Hair follicular keratinocyte (primary cell): ENCODE measurements at places on chromosomes 2 and 18. TPM values are rescaled to one million over a fixed set of nuclear protein-coding genes. Genes with fewer than 3 reads are reported as not detected.

The CD302 gene
- total RNA-seq, result 1.7 and 2.2 TPM in 2 replicates

The NPPC gene
- total RNA-seq, result not detected in 2 replicates

The PDE1A gene
- total RNA-seq, result not detected in 2 replicates

The KLHL41 gene
- total RNA-seq, result 0.04 TPM in 1 of 2 replicates, not detected in the other

The TUBB8B gene
- total RNA-seq, result 0.55 TPM in 1 of 2 replicates, not detected in the other

The INHA gene
- total RNA-seq, result 0.19 TPM in 1 of 2 replicates, not detected in the other

The SALL3 gene
- not detected in 2 replicates for total RNA-seq

The ELOA2 gene
- total RNA-seq, result not detected in 2 replicates

The CCNT2 gene
- total RNA-seq, result 9.2 and 15.5 TPM in 2 replicates

The RNASEH1 gene
- total RNA-seq, result 22.3 and 25.7 TPM in 2 replicates

The NT5DC4 gene
- not detected in 2 replicates for total RNA-seq

The MARCO gene
- 0.08 TPM in 1 of 2 replicates, not detected in the other for total RNA-seq

The GATA6 gene
- total RNA-seq, result 0.08 and 1.0 TPM in 2 replicates

The CELF4 gene
- total RNA-seq, result not detected in 2 replicates

The HOXD13 gene
- total RNA-seq, result not detected in 2 replicates

The KIF1A gene
- not detected in 2 replicates for total RNA-seq

The MAPK4 gene
- total RNA-seq, result not detected in 2 replicates

The UGT1A4 gene
- not detected in 2 replicates for total RNA-seq

The RFX8 gene
- total RNA-seq, result 0.08 TPM in 1 of 2 replicates, not detected in the other

The MFSD2B gene
- not detected in 2 replicates for total RNA-seq

The APCDD1 gene
- 1.6 and 4.6 TPM in 2 replicates for total RNA-seq

The TTR gene
- not detected in 2 replicates for total RNA-seq

The ICOS gene
- not detected in 2 replicates for total RNA-seq

The LRATD1 gene
- total RNA-seq, result 6.3 and 8.1 TPM in 2 replicates

The GLI2 gene
- total RNA-seq, result 0.39 TPM in 1 of 2 replicates, not detected in the other

The ALS2 gene
- total RNA-seq, result 14.0 and 21.0 TPM in 2 replicates

The TUBA3E gene
- not detected in 2 replicates for total RNA-seq

The CSRNP3 gene
- 0.80 and 5.9 TPM in 2 replicates for total RNA-seq

The VIT gene
- 0.27 TPM in 1 of 2 replicates, not detected in the other for total RNA-seq

The DUSP19 gene
- 0.39 and 1.1 TPM in 2 replicates for total RNA-seq

The PRKAG3 gene
- total RNA-seq, result not detected in 2 replicates

The HOXD3 gene
- total RNA-seq, result not detected in 2 replicates
